ENCODE measurements at places on chromosomes 16 and 17.

- DNase-seq, result no peak
Measured at GRCh38 chr16:77234611-77235010, 35.4 kb downstream of the SYCE1L start.

DNA sequence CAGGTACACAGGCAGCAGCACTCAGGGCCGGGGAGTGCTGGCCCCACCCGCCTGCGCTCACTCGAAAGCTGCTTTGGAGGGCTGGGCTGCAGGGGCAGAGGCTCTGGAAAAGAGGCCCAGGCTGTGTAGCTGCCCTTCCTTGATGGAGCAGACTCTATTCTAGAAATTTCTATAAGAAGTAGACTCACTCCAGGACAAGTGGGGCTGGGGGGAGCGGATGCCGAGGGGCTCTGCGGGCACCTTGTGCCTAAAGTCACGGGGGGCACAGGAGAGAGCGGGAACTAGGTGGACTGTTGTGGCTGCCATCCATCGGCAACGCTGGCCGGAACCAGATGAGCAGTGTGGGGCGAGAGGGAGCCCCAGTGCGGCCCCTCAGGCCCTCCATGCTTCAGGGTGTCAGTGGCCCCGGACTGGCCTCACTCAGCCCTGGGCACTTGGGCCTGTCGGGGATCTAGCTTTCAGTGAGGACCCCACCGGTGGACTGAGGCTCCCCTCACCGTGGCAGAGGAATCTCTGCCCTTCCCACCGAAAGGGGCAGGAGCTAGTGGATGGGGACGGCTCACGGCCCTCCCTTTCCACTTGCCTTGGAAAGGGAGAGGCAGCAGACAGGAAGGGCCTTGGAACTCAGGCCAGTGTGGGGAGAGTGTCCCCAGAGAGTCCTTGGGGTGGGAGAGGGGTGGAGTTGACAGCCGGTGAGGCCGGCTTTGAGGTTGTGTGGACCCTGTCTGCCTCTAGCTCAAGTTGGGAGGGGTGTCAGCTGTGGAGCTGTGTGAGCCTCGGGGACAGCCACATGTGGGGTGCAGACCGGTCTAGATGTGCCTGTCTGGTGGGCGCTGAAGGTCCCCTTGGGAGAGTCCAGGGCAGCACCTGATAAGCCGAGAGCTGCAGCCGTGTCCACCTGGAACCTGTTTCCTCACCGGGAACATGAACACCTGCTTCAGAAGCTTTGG lies 16.6 kb downstream of the ENDOV start:
- DNase-seq, result no peak

- DNase-seq, result no peak
Measured at GRCh38 chr17:51819341-51820219, 338.9 kb downstream of the CA10 start.

DNA sequence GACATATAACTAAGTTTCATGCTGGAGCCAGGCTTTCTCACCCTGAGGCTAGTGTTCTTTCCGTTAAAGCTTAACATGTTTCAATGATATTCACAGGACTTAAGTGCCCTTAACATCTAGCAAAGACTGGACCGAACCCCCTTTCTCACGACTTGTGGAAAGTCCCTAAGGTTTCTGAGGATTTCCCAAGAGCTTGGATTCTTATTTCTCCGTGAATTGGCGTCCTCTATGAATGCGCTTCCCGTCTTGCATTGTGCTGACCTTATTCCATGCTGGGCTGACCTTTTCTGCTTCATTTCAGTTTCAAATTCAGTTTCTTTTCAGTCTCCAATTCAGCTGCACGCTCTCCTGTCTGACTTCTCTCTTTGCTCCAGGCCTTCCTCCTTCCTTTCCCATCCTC lies 206.4 kb downstream of the HS3ST3A1 start:
- no peak for DNase-seq

DNA sequence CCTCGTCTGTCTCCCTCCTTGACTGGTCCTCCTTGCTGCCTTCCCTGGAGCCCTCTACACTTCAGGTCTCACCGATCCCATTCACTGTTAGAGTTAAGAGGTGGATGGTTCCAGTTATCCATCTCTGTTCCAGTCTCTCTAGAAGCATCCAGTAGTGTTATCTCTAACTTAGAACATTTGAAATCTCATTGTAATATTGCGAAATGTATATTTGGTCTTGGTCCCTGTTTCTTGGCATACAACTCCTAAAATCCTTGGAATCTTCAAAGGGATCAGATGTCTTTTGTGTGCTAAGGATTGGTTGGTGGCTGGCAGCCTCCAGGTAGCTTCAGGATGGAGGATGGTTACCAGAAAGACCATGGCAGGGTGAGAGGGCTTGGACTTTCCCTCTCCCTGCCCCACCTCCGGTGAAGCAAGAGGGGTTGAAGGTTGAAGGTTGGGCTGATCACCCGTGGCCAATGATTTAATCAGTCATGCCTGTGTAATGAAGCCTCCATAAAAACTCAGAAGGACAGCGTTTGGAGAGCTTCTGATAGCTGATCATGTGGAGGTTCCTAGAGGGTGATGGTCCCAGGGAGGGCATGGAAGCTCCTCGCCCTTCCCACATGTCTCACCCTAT lies 59.1 kb downstream of the NTN1 start:
- DNase-seq, result no peak

- DNase-seq, result no peak
Measured at GRCh38 chr17:46082257-46082656, 83.2 kb downstream of the STH start.

DNA sequence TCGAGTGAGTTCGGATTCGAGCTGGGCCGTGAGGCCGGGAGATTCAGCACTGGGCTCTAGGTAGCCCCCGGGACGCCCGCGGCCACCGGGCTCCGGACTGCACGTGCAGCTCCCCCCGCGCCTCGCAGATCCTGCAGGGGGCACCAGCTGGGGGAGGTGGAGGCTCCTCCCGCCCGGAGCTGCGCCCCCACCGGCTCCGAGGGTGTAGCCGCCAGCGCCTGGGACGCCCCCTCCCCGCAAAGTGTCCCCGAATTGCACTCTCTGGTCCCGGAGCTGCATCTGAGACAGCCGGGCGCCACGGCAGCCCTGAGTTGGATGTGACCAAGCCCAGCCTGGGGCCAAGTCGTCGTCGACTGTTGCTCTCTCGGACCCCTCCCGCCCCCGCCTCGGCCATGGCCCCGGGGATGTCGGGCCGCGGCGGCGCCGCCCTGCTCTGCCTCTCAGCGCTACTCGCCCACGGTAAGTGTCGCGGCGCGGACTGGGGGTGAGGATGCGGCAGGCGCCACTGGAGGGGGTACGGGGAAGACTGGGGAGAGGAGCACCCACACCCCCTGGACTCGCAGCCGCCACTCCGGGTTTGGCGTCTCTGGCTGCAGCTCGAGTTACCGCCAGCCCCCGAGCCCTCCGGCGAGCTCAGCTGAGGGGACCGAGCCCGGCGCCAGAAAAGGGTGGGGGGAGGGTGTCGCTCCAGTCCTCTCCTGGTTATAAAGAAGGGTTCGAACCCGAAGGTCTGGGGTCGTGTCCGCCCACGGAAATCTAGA lies 1.5 kb downstream of the TMEM132E start:
- no peak for DNase-seq

- DNase-seq, result no peak
Measured at GRCh38 chr17:28545787-28546415, 6.5 kb downstream of the UNC119 start.

- DNase-seq, result no peak
Measured at GRCh38 chr17:66547151-66547865, 244.9 kb downstream of the PRKCA start.

- no peak for DNase-seq
Measured at GRCh38 chr16:57643147-57643874, 14.9 kb downstream of the ADGRG1 start.

DNA sequence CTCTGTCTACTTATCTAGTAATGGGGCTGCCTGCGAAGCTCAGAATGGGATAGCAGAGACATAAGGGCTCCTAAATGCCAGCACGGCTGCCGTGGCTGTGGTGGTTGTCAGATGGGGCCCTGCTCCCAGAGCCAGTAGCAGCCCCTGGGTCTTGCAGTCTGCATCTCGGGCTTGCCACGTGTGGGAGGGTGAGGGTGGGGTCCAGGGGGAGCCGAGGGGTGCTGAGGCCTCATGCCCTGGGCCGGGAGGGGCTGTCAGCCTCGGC lies 88.8 kb upstream of the GSE1 start:
- no peak for DNase-seq

- no peak for DNase-seq
Measured at GRCh38 chr16:64693946-64694345, 427.9 kb downstream of the CDH11 start.

DNA sequence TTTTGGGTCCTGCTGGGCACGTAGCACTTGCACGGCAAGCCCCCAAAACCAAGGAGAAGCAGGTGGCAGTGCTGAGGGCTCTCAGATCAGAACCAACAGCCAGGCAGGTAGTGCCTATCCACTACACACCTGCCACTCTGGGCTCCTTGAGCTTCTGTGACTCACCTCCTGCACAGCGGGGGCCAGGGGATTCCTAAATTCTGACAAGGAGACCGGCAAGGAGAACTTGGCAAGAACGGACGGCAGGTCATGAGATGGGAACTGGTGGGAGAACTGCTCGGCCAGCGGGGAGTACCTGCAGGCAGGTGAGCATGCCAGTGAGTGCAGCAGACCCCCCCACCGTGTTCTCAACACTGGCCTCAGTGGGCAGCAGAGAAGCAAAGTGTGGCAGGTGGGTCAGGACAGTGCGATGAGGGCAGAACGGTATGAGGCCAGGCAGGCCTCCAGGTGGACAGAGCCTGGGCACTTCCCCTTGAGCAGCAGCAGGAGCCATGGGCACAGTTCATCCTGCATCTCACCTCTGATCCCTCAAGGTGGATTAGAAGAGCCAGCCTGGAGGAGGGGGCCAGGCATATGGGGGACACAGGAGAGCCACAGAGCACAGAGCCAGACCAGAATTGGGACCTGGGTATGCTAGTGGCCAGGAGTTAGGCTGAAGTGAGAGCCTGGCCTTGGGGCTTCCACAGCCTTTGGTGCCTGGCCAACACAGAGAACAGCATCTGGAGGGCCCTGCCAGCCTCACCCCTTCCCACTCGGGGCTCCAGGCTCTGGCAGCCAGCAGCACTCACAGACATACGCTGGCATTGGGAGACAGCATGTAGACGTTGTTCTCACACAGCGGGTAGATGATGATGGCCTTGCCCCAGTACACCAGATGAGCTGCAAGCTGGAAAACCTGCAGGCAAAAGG lies 14.7 kb downstream of the MPG start:
- DNase-seq, result no peak

DNA sequence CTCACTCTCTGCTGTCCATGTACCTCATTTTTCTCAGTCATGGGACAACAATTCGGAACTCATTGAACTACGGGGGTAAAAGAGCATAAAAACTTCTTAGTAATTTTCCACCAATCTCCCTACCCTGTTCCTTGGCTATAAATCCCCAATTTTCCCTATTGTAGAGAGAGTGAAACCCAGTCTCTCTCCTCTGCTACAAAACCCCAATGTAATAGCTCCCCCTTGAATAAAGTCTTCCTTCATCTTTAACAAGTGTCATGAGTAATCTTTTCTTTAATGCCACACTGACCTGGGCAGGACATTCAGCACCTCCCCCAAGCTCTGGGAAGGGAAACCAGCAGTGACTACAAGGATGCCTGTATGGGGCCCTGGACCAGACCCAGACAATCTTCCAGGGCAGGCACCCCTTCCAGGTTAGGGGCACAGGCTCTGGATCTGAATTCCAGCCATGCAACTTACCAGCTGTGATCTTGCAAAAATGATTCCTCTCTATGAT lies 10.2 kb upstream of the EIF1 start:
- DNase-seq, result peak; percentile 60

DNA sequence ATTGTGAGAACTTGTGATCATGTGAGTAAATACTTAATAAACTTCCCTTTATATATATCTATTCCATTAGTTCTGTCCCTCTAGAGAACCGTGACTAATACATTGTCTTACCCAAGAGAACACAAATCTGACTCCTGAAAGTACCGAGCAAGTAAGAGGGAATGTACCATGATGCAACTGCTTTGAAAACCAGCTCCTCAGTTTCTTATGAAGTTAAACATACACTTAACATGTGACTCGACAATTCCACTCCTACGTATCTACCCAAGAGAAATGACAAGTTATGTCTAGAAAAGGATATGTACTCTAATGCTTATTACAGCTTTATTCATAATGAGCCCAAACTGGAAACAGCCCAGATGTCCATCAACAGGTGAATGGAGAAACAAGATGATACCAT lies 8.8 kb upstream of the GJD3 start:
- DNase-seq, result no peak

DNA sequence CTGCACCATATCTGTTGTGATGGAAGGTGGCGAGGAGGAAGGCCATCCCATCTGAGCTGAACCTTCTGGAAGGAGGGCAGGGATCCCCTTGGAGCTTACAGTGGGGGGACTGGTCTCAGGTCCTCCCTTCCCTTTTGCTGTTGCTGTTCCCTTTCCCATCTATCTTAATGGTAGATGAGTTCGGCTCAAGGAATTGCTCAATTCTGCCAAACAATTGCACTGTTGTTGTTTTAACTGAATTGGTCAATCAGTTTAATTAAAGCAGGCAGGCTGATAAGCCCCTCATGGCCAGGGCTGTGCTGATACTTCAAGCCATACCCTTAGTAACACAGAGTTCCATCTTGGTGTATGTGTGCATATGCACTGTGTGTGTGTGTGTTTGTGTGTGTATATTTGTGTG lies 220.4 kb upstream of the FOXF1 start:
- no peak for DNase-seq

DNA sequence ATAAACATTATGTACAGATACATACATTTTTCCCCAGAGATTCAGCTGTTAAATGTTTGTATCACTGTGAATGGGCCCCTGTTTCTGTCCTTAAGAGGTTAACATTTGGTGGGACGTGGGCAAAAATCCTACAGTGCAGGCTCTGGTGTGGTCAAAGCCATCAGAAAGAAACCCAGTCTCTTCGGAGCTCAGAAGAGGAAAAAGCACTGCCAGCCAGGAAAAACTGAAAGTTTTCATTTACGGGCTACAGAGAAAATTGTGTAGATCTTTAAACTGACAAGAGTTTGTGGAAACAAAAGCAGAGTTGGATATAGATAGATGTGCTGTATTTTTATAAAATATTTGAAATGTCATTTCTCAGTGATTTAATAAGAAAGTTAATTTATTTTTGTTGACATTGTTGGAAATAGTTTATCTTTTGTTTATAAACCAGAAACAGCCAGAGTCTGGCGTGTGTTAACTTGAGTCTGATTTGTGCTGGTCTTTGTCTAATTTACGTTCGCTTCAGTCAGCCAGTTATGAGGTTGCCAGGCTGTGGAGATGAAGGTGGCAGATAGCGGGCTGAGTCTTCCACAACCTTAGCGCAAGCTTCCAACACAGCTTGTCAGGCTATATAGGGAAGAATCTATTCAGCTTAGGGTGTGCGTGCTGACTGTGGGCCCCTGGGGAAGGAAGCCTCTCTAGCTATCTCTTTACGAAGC lies 9.5 kb upstream of the TEKT3 start:
- no peak for DNase-seq

GRCh38 chr17:61399131-61400065 lies at the start of gene TBX2:
TSS of gene TBX2 (plus strand) at chr17:61399843. CDS start at chr17:61400177, 334 bp downstream.
- DNase-seq, result no peak
